Skin of body (tissue), 3 donors: ENCODE measurements at places on chromosomes 12 and 14. TPM values are rescaled to one million over a fixed set of nuclear protein-coding genes. Genes with fewer than 3 reads are reported as not detected.

Gene PCED1B
- total RNA-seq: 0.49 TPM

Gene RTL1
- 4.2 TPM for total RNA-seq

GRCh38 chr14:73759183-73759713, 45.1 kb upstream of the PNMA1 start:
- peak; percentile 56 for DNase-seq

Gene PMEL
- 19.8 TPM for total RNA-seq

- DNase-seq: no peak
Observed at GRCh38 chr12:54026640-54027441, 1.4 kb upstream of the HOXC6 start.

DNA sequence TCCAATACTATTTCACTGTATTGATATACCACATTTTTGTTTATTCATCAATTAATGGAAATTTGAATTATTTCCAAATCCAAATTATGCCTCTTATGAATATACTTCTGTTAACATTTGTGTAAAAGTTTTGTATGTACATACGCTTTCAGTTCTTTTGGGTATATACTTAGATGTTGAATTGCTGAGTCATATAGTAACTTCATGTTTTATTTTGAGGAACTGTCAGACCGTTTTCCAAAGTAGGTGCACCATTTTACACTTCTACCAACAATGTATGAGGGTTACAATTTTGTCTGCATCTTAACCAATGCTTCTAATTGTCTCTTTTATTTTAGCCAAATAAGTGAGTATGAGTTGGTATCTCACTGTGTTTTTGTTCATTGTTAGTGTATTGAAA, 10.2 kb upstream of the CCER1 start:
- DNase-seq: no peak

DNA sequence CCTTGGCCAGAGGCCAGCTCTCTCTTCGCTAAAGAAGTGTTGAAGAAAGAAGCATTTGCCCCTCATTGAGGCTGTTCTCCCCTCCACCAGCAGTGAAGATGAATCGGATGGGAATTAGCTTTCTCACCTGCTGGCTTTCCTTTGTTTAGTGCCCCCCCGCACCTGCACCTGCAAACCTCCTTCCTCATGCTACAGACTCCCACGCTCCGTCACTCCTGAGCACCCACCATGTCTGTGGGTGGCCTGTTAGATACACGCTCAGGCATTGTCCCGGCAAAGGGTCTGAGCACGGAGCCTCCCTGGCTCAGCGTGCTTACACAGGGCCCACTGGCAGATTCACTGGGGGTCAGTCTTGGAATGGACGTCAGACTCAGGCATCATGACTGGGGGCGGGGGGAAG, 121.6 kb downstream of the GLT1D1 start:
- no peak for DNase-seq

Gene GPR132
- 1.6 TPM for total RNA-seq

- no peak for DNase-seq
Observed at GRCh38 chr12:89950421-89950820, 241.8 kb upstream of the ATP2B1 start.

DNA sequence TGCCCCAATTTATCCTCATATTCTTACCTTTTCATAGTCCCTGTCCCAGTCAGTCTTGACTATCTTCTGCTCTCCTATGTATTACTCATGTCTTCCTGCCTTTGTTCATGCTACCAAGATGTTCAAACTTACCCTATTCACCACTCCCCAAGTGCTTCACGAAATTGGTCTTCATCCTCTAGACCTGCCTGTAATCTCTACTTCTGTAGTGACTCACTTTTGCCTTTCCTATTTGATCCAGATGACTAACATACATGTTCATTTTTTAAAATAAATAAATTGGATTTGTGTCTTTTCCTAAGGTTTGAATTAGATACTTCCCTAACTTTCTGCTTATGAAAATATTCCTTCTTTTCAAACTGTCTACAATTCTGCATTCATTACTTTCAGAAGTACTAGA, 107.7 kb upstream of the PPM1H start:
- no peak for DNase-seq

Gene TESPA1
- total RNA-seq: 0.30 TPM

- DNase-seq: no peak
Observed at GRCh38 chr12:113057565-113058485, 1.3 kb downstream of the DTX1 start.

DNA sequence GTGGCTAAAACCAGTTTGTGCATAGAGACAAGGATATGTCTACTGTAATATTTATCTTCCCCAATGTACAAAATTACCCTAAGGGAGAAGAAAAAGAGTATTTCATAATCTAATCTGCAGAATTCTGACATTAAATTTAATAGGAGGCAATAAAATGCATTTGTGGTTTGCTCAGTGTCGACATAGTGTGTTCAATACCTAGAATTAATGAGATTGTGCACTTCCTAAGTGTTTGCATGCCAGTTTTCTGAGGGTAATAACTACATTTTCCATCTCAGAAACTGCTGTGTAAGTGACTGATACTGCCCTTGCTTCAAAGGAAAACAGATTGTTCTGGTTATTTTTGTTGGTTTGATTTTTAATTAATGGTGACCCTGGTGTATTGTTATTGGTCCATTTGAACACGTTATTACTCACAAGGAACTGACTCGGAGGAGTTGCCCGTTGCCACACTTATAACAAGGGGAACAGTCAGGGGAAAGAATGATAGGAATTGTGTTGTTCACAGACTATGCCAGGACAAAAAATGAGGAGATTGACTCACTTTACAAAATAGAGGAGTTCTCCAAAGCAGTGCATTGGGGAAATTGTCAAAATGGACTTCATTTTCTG, 960.3 kb upstream of the TMEM132C start:
- no peak for DNase-seq

- DNase-seq: no peak
Observed at GRCh38 chr12:20567413-20567812, 127.7 kb upstream of the SLCO1C1 start.

GRCh38 chr12:48084066-48084465, 21.8 kb downstream of the SENP1 start:
- no peak for DNase-seq

Gene RNASE7
- 0.79 TPM for total RNA-seq

DNA sequence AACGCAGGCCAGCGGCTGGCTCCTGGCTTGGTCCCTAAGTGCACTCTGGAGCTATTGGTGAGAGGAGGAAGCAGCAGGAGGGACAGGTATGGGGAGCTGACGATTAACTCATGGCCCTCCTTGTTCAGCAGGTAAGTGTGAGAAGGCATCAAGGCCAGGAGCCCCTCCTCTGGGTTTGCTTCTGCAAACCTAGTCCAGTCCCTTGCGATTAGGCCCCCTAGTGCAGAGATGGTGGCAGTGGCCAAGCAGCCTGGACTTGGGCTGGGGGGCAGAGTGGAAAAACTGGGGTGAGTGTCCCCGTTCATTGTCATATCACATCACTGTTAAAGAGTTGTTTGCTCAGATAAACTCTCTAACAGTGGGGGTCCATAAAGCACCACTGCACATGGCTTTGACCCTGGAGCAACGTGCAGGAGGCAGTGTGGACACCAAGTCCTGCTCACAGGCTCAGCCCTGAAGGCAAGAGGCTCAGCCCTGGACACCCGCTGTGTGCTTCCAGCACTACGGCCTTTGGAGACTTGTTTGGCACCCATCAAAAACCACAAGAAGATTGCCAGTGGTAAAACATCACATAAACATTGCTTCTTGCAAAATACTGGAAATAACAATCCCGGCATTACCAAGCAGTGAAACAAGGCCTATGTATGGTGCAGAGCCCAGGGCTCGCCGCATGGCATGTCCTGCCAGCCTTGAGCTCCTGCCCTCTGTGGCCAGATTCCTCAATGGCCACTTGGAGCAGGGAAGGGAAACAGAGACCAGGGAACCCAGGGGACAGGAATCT, 184.3 kb upstream of the RTL1 start:
- DNase-seq: no peak

Gene BHLHE41
- 6.2 TPM for total RNA-seq

DNA sequence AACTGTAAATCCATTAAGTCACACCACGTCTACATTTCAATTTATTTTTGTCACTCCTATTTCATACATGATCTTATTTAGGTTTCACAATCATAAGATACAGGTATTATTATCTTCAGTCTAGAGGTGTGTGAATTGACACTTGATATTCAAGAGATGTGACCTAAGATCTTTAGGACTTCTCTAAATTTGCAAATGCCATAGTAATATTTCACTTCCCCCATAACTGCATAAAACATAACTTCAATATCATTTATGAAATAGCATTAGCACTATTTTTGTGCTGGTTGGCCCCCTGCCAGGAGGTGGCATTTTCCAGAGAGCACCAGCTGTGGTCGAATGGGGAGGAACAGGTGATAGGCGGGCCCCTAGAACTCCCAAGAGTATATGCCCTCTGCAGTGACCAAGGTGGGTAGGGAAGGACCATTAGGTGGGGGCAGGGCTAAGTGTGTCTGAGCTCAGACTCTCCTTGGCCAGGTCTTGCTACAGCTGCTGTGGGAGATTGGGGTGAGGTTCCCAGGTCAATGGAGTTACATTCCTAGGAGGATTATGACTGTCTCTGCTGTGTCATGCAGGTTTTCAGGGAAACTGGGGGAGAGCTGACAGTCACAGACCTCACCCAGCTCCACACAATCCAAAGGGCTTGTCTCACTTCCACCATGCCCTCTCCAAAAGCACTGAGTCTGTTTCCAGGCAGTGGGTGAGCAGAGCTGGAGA, 49.2 kb upstream of the ERGIC2 start:
- no peak for DNase-seq

GRCh38 chr14:70987041-70987440, 79.8 kb downstream of the PCNX1 start:
- DNase-seq: no peak

DNA sequence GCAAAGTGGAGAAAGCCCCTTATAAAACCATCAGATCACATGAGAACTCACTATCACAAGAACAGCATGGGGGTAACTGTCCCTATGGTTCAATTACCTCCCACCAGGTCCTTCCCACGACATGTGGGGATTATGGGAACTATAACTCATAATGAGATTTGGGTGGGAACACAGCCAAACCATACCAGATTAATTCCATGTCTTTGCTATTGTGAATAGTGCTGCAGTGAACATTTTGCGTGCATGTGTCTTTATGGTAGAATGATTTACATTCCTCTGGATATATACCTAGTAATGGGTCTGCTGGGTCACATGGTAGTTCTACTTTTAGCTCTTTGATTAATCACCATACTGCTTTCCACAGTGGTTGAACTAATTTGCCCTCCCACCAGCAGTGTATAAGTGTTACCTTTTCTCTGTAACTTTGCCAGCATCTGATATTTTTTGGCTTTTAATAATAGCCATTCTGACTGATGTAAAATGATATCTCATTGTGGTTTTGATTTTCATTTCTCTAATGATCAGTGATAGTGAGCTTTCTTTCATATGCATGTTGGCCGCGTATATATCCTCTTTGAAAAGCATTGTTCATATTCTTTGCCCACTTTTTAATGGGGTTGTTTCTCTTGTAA, 29.7 kb upstream of the SAV1 start:
- peak; percentile 4 for DNase-seq

DNA sequence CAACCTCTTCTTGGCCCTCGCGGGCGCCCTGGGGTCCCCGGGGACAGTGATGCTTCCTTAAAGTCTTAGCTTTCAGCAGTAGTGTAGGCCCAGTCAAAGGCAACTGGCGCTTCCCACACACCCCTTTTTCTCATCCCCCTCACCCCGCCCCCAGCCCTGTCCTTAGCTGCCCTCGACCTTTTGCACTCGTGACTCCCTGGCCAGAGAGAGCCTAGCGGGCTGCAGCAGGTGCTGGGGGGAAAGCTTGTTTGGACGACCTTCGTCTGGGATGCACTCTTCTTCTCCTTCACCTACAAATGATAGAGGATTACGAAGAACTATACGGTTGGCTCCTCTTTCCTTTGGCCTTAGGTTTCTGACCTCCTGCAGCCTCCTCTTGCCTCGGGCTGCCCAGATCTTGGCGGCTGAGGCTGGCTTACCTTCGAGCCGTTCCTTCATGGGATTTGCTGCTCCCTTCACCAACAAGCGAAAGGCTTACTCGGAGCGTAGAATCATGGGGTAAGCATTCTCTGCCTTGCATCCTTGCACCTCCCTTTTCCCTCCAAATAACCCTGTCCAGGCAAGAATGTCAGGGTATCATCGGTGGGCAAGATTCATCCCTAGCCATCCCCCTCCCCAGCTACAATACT, 815 bp downstream of the COQ10A start:
- no peak for DNase-seq

Gene AQP6
- 0.20 TPM for total RNA-seq

GRCh38 chr14:33553706-33554278, 397.1 kb downstream of the EGLN3 start:
- DNase-seq: no peak

DNA sequence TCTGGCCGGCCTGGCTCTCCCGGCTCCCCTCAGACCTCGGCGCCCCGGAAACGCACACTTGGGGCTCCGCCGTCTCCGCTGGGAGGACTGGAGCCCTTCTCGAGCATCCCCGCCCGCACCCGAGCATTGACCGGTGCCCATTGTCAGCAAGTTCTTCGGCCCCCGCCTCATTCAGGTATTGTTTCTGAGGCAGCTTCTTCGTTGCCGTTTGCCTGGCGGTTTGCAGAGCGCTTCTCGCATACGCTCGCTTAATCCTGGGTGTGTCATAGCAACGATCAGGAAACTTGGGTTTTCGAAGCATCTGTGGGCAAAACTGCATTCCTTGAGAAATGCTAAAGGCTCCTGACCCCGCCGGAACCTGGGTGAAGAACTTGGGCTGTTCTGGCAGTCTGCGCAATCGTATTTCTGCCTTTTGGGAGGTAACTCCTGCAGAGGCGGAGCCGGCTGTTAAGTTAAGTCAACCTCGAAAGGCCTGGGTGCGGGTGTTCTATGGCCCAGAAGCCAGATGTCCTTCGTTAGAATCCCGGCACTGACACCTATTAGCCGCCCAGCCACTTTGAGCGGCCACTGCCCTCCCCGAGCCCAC, 518 bp downstream of the GSKIP start:
- no peak for DNase-seq

GRCh38 chr12:116427200-116427930, 131.8 kb upstream of the MAP1LC3B2 start:
- no peak for DNase-seq

Gene LGR5
- total RNA-seq: 13.7 TPM

GRCh38 chr14:56145965-56146364, 27.8 kb downstream of the PELI2 start:
- DNase-seq: no peak

DNA sequence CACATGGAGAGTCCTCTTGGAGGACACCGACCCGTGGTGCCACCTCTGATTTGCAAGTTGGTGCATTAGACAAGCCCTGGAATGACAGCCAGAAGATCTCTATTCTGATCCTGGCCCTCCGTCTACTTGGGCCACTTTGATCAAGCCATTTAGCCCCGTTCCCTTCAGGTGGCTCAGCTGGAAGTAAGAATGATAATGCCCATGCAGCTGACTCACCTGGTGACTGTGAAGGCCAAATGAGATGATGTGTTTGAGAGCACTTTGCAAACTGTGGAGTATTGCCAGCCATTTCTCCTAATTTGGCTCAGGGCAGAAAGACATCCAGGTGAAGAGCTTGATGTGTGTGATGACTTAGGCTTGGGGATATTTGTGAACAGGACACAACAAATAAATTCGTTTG, 165.9 kb downstream of the ETV6 start:
- no peak for DNase-seq

- DNase-seq: no peak
Observed at GRCh38 chr14:100012478-100013327, 52.5 kb upstream of the EVL start.

Gene OAS1
- total RNA-seq: 9.9 TPM

Gene TAS2R31
- total RNA-seq: 13.5 TPM

- no peak for DNase-seq
Observed at GRCh38 chr12:74490390-74491064, 47.1 kb upstream of the ATXN7L3B start.

GRCh38 chr12:120006258-120006975, 17.4 kb downstream of the BICDL1 start:
- DNase-seq: no peak
